Astrocyte (in vitro differentiated cells and primary cell): ENCODE measurements at places on chromosomes 16 and 17.

DNA sequence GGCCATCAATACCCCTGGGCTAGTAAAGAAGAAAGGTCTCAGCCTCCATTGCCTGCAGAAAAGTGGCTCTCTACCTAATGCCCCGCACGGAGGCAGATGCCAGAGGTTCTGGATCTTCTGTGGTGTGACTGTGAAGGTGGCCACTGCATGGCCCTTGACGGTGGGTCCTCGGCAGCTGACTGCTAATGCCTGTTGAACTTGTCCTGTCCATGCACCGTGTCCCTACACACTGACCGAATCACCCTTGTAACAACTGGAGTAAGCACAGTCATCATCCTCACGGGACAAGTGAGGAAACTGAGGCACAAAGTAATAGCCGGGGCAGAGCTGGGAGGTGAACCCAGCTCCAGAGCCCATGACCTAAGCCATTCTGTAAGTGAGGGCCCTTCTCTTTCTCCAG lies 48.8 kb downstream of the MYH11 start:
- H3K4me1 ChIP-seq, result peaks cover 19% of the 10 kb centered on the region
- no peak for DNase-seq
- no peaks in the 10 kb centered on the region for H3K36me3 ChIP-seq
- peak overlapping the region; percentile 7 for H3K27ac ChIP-seq
- no peak overlapping the region for H3K4me3 ChIP-seq

- H3K36me3 ChIP-seq, result peaks cover 25% of the 10 kb centered on the region
- H3K27ac ChIP-seq, result no peak overlapping the region
- DNase-seq, result no peak
Observed at GRCh38 chr16:89550421-89551007, 10.0 kb upstream of the RPL13 start.

- peaks cover 61% of the 10 kb centered on the region for H3K4me1 ChIP-seq
- peaks cover 6% of the 10 kb centered on the region for H3K36me3 ChIP-seq
- peak overlapping the region; percentile 79 for H3K27ac ChIP-seq
- no peak for DNase-seq
Observed at GRCh38 chr17:72123530-72124437, 3.0 kb downstream of the SOX9 start.

- H3K27me3 ChIP-seq, result no peaks in the 10 kb centered on the region
- H3K36me3 ChIP-seq, result no peaks in the 10 kb centered on the region
- no peak overlapping the region for H3K4me3 ChIP-seq
- H3K27ac ChIP-seq, result no peak overlapping the region
- DNase-seq, result no peak
- no peaks in the 10 kb centered on the region for H3K4me1 ChIP-seq
Observed at GRCh38 chr16:75457485-75458021, 6.9 kb downstream of the TMEM170A start.
